Caco-2 (cell line): ENCODE measurements at places on chromosomes 3 and 15.
A peak's percentile ranks its signal among the peaks of the same experiment; 100 is the strongest.

DNA sequence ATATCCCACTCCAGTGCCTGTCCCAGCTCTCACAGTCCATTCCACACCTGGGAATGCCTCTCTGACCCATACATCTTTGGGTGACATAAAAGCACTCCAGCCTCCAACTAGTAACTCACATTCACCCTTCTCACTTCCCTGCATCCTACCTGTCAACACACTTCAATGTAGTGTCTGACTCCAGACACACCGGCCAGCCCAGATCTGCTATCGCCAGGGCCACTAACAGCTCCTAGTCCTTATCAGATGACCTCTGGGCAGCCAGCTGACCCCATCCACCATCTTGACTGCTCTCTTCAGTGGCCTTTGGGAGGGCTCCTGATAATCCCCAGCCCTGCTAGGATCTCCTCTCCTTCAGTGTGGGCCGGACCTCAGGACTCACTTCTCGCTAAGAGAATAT lies 2.9 kb upstream of the MCM2 start:
- peak overlapping the region; percentile 24 for H3K27ac ChIP-seq
- DNase-seq: no peak
- H3K4me3 ChIP-seq: no peak overlapping the region
- no peaks in the 10 kb centered on the region for H3K27me3 ChIP-seq
- H3K36me3 ChIP-seq: no peaks in the 10 kb centered on the region
- H3K4me1 ChIP-seq: peaks cover 10% of the 10 kb centered on the region

- no peak overlapping the region for H3K4me3 ChIP-seq
- H3K27me3 ChIP-seq: no peaks in the 10 kb centered on the region
- H3K4me1 ChIP-seq: no peaks in the 10 kb centered on the region
- H3K36me3 ChIP-seq: peaks cover 2% of the 10 kb centered on the region
Measured at GRCh38 chr15:43383070-43383469, 12.2 kb downstream of the TUBGCP4 start.

GRCh38 chr3:39260957-39261356 lies 18.9 kb downstream of the CX3CR1 start:
- no peaks in the 10 kb centered on the region for H3K4me1 ChIP-seq
- H3K36me3 ChIP-seq: no peaks in the 10 kb centered on the region
- no peak for DNase-seq
- no peak overlapping the region for H3K4me3 ChIP-seq

DNA sequence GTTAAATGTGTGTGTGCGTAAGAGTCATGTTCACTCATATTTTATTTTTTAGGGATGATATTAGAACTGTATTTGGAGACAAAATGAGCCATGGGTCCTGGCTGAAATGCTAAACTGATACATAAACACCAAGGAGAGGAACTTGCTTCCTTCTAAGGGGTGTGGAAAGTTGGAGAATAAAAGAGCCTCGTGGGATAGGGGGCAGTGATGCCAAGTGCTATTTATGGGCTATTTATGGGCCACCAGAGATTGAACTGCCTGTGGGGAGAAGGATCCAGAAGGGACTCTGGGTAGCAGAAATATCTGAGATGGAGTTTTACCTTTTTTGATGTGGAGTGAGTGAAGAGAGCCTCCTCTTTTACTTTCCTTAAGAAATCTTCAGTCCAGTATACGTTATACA lies 1.8 kb upstream of the ARNT2 start:
- no peak for DNase-seq
- no peak overlapping the region for H3K27ac ChIP-seq
- no peak overlapping the region for H3K4me3 ChIP-seq
- H3K4me1 ChIP-seq: no peaks in the 10 kb centered on the region

- H3K36me3 ChIP-seq: no peaks in the 10 kb centered on the region
- DNase-seq: no peak
- peak overlapping the region; percentile 51 for H3K27ac ChIP-seq
- no peaks in the 10 kb centered on the region for H3K27me3 ChIP-seq
- H3K4me1 ChIP-seq: peaks cover 5% of the 10 kb centered on the region; the same call in 1 of the 2 replicates
Measured at GRCh38 chr3:43647331-43648166, 25.7 kb upstream of the ANO10 start.

DNA sequence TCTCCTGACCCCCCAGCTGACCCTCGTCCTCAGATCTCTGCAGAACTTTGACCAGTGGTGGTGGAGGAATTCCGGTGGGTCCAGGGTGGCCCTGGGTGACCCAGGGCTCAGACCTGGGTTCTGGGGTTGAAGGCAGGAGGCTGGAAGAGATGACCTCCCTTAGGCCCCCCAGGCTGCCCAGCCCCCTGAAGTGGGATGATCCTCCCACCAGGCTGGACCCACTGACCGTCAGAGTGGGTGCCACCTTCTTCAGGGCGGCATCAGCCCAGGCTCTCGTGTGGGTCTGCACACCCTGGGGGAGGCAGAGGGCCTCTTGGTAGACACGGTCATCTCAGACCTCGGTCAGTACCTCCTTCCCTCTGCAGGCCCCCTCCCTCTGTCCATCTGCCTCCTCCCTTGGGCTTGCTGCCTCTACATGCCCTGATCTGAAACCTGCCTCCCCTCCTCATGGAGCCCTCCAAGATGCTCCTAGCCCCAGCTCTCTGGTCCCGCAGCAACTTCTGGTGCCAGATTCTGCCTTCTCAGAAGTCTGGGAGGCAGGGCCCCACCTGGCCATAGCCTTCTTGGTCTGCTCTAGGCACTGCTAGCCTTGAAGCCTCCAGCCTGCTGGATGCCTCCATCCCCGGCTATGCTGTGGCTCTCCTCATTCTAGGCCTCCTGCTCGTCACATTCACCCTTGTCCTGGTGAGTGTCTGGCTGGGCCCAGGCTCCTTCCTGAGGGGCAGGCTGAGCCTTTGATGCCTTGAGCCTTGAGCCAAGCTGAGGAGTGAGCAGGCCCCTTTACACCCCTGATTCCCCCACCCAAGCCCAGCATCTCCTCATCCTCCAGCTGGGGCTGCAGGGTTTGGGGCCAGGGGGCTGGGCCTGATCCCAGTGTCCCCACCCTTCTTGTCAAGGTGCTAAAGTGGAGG lies 49.1 kb upstream of the CSPG4 start:
- DNase-seq: no peak
- peaks cover 8% of the 10 kb centered on the region; the same call in 1 of the 2 replicates for H3K4me1 ChIP-seq
- H3K4me3 ChIP-seq: no peak overlapping the region
- H3K36me3 ChIP-seq: no peaks in the 10 kb centered on the region
- no peaks in the 10 kb centered on the region for H3K27me3 ChIP-seq
- no peak overlapping the region for H3K27ac ChIP-seq

- no peak overlapping the region for H3K4me3 ChIP-seq
- H3K36me3 ChIP-seq: no peaks in the 10 kb centered on the region
- H3K27ac ChIP-seq: no peak overlapping the region
- no peaks in the 10 kb centered on the region for H3K4me1 ChIP-seq
Measured at GRCh38 chr15:90893175-90894090, 9.1 kb downstream of the FES start.

DNA sequence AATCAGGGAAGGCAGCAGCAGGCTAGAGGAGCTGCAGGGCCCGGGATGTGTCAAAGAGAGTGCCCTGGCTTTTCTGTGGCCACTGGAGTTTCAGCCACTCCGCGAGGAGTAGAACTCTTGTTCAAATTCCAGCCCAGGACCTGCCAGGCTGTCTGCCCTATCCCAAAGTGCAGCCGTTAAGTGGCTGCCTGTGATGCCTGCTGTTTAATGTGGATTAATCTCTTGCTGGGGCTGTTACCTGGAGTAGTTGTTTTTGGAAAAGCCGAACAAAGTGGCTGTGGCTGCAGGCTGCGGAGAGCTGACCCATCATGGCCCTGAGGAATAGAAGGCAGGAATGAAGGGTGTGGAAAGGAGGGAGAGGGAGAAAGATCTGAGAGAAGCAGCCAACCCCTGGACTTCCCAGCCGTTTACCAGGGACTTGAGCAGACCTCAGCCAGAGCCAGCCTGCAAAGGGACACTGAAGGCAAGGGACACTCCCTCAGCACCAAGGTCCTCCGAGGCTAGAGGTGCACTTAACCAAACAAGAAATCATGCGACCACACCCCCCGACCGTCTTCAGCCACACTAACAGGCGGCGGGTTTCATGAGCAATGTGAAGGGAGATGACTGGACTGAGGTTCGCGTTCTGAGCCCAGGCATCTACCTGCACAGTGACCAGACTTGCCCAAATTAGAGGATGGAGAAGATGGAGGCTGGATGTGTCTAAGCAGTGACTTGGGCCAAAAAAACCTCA lies 4.7 kb downstream of the CDAN1 start:
- H3K27ac ChIP-seq: peak overlapping the region; percentile 43
- no peak for DNase-seq
- H3K36me3 ChIP-seq: peaks cover 4% of the 10 kb centered on the region
- no peaks in the 10 kb centered on the region for H3K27me3 ChIP-seq

DNA sequence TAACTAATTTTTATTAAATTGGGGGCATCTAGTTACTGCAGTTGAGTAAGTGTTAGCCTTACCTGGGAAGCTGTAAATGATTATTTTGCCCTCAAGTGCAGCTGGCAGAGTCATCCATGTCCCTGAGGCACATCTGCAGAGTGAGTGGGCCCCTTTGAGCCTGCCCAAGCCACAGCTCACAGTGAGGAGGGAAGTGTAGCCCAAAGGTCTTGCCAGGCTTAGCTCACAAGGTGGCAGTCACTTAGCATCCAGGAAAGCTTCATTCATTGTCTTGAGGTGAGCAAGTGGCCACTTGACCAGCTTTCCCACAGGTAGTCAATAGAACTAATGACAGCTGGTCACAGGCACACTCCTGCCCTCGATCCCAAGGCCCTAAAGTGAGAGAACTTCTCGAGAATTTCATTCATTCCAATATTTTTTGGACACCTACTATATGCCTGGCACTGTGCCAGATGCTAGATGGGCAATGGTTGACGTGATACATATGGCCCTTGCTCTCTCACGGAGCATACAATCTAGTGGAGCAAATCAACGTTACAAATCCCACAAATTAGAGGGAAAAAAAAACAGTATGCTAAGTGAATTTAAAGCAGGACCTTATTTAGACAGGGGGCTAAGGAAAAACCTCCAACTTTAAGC lies 163.3 kb upstream of the IL12A start:
- peaks cover 15% of the 10 kb centered on the region for H3K4me1 ChIP-seq
- H3K36me3 ChIP-seq: no peaks in the 10 kb centered on the region; the same call in 1 of the 2 replicates
- H3K27ac ChIP-seq: peak overlapping the region; percentile 19

- no peaks in the 10 kb centered on the region for H3K4me1 ChIP-seq
- no peaks in the 10 kb centered on the region for H3K36me3 ChIP-seq
Measured at GRCh38 chr15:95254263-95254662, 1022.9 kb downstream of the MCTP2 start.

DNA sequence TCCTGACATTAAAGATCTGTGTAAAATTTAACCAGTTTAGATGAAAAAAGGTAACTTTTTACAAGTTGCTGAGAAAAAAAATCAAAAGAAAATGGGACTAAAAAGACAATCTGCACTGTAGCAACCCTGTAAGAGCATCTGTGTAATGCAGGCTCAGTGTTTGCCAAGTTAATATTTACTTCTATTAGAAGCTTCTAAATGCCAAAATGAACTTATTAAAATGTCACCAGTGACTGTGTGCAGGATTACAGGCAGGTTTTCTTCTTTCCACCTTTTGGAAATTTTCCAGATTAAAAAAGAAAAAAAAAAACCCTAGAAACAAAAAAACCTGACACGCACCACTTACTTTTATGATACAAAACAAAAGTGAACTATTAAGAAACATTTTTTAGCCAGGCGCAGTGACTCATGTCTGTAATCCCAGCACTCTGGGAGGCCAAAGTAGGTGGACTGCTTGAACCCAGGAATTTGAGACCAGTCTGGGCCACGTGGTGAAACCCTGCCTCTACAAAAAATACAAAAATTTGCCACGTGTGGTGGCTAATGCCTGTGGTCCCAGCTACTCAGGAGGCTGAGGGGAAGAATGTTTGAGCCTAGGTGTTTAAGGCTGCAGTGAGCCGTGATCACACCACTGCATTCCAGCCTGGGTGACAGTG lies 87.2 kb downstream of the TJP1 start:
- H3K27me3 ChIP-seq: no peaks in the 10 kb centered on the region
- peaks cover 47% of the 10 kb centered on the region for H3K4me1 ChIP-seq
- peaks cover 1% of the 10 kb centered on the region; the same call in 1 of the 2 replicates for H3K36me3 ChIP-seq
- peak; percentile 41 for DNase-seq

- H3K27ac ChIP-seq: peak overlapping the region; percentile 79
- peaks cover 44% of the 10 kb centered on the region for H3K4me1 ChIP-seq
- no peak overlapping the region for H3K4me3 ChIP-seq
- H3K27me3 ChIP-seq: no peaks in the 10 kb centered on the region
Measured at GRCh38 chr3:15324379-15324808, 8.0 kb downstream of the SH3BP5 start.

GRCh38 chr3:60086811-60087210 lies 1037.0 kb upstream of the CFAP20DC start:
- no peaks in the 10 kb centered on the region for H3K36me3 ChIP-seq
- no peak overlapping the region for H3K4me3 ChIP-seq
- H3K27ac ChIP-seq: no peak overlapping the region
- no peak for DNase-seq
